ENCODE measurements at places on chromosomes 2 and 18. TPM values are rescaled to one million over a fixed set of nuclear protein-coding genes. Genes with fewer than 3 reads are reported as not detected.

The GRP gene
- total RNA-seq = not detected

- no peak for DNase-seq
These were observed 638 bp downstream of the ZNF521 start for GRCh38 chr18:25351280-25351775.

The NFATC1 gene
- 91.1 TPM for total RNA-seq

The PLB1 gene
- total RNA-seq = 0.83 TPM

DNA sequence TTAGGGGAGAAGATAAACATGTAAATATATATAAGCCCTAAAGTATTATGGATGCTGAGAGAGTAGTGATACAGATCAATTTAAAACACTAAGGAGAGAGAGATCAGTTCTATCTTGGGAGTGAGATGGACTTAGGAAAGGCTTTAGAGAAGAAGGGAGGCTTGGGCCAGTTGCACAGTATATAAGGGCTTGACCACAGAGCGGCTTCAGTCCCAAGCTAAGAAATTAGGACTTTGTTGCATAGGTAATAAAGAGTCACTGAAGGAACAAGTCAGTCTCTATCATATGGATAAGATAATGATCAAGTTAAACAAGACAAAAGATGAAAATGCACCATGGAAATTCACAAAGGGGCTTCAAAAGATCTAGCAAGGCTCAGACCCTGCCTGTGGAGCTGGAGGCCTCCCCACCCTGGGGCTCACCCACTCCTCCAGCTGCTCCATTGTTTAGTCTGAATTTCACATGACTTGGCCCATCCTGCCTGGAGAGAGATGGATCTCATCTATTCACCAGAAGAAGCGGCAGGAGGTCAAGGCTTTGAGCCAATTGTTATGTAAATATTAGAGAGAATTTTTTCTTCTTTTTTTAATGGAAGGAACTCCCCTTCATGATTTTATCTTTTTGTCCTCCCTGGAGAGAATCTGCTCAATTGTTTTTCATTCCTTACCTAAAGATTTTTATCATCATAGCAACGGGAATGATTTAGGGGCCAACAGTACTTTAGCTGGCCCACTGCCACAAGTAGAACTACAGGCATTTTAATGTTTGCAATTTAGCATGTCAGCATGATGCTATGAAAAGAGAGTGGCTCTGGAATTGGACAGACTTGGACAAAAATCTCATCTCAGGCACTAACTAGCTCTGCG lies 44.0 kb downstream of the GYPC start:
- no peak for DNase-seq

The CD8A gene
- 502 TPM for total RNA-seq

DNA sequence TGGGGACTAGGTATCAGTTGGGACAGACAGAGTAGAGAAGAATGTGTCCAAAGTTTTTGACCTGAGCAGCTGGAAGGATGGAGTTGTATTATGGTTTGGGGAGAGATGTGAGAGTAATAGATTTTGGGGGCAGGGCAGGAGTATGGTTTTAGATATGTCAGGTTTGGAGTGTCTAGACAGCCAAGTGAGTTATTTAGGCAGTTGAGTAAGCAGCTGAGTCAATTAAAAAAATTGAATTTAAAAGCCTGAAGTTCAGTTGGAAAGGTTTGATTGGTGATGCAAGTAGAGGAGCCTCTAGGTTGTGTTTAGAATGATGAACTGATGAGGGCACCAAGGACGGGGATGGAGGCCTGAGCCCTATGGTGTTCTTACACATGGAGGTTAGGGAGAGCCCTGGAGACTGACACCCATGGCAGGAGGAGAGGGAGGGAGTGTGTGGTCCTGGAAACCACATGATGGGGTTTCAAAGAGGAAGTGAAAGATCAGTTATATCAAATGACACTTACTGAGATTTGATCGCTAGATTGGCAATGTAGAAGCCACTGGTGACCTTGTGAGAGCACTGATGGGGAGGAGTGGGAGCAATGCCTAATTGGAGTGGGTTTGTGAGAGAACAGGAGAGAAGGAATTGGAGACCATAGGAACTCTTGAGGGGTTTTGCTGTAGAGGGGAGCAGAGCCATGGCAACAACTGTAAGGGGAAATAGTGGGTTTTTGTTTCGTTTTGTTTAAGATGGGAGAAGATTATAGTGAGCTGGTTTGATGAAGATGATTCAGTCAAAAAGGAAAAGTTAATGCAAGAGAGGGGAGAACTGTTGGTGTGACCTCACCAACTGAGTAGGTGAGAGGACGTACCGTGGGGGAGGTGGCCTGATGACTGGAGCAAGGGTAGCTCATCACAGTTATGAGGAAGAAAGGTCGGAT lies 10.3 kb downstream of the ITGA6 start:
- peak; percentile 43 for DNase-seq

- peak; percentile 41 for DNase-seq
These were observed 30.3 kb downstream of the MAIP1 start for GRCh38 chr2:199985625-199986207.

DNA sequence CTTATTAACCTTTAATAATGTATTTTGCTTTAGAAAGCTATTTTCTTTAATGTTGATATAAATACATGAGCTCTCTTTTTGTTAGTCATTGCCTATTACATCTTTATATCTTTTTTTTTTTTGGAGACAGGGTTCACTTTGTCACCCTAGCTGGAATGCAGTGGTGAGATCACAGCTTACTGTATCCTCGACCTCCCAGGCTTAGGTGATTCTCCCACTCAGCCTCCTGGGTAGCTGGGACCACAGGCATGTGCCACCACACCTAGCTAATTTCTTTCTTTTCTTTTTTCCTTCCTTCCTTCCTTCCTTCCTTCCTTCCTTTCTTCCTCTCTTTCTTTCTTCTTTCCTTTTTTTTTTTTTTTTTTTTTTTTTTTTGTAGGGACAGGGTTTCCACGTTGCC lies 15.4 kb downstream of the NAB1 start:
- DNase-seq = no peak

The SCN2A gene
- total RNA-seq = not detected

The CHRND gene
- total RNA-seq = not detected

The MAP2 gene
- not detected for total RNA-seq

Data from CD8-positive, alpha-beta T cell (primary cell).